Fibroblast of skin of right biceps (primary cell): ENCODE measurements at places on chromosomes 2 and 18.

- DNase-seq = peak; percentile 56
These were observed 163.4 kb downstream of the LDLRAD4 start for GRCh38 chr18:13381944-13382365.

DNA sequence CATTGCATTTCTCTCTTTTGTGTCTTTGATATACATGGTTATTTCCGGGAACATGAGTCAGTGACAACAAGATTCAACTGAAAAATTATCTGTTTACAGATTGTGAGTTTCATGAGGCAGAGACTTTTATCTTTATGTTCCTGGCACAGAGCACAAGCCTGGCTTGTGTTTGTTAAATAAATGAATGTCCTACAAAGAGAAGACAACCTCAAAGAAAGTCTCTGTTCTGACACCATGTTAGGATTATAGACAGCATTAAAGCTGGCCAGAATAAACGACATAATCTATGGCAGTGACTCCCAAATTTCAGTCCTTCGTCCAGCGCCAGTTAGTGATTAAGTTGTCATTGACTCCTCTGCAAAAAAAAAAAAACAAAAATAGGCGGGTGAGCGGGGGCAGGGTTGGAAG lies 97.4 kb upstream of the DNAJC10 start:
- no peak for DNase-seq

- DNase-seq = no peak
These were observed 89.1 kb downstream of the NDUFA10 start for GRCh38 chr2:239935789-239936758.

DNA sequence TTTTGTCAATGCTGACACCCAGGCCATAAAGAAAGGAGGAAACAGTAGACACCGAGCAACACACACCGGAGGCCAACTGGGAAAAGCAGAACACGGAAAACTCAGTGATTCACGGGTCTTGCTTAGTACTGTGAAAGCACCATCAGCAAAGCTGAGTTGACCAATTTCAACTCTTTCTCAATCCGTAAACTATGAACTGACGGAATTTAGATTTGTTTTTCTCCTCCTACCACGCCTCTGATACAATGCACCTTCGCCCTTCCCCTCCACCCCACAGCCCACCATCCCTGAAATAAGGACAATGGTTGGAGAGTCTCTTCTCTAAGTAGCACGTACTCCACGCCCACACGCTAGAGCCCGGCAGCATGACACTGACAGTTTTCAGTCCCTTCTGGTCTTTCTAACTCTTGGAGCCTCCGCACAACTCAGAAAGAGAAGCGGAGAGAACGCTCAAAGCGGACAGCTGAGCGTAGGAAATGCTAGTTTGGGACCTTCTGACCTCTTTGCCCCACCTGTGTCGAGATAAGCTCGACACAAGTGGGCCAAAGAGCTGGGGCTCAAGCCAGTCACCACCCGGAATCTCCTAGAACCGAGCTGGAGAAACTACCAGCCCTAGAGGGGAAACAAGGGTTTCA lies 669 bp downstream of the LNPK start:
- peak; percentile 58 for DNase-seq

- no peak for DNase-seq
These were observed 246.9 kb downstream of the MTX2 start for GRCh38 chr2:176516051-176516602.
